ENCODE measurements at places on chromosomes 7 and 10.

DNA sequence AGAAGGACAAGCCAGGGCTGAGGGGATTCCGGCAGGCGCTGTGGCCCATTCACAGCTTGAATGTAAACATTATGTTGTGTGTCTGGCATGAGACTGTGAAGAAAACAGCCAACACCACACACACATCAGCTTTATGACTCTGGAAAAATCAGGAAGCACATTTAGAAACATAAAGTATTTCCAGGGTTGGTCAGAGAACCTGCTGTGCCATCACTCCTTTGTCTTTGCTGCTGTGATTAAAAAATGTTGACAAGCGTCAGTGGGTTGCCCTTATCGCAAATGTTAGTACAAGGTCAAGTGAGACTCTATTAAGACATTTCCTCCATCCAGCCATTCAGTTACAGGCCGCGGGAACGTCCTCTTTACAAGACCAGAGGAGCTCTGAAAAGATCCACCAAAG is 95.4 kb downstream of the TAX1BP1 start:
- no peak for DNase-seq

DNA sequence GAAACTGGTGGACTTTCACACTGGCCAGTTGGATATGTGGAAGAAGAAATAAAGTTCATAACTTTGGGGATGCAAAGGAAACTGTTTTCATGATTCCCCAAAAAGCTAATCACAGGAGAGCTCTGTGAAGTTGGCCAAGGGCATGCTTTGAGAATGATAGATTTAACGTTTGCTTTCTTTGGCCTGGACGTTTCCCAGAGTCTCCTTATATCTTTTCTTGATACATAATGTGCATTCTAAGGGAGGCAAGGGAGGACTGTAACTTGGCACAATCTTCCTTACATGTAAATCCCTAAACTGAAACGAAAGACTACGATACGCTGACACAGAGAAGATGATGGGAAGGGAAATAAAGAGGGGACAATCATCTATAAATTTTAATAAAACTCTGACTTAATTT is 176.5 kb upstream of the INHBA start:
- no peak for DNase-seq

DNA sequence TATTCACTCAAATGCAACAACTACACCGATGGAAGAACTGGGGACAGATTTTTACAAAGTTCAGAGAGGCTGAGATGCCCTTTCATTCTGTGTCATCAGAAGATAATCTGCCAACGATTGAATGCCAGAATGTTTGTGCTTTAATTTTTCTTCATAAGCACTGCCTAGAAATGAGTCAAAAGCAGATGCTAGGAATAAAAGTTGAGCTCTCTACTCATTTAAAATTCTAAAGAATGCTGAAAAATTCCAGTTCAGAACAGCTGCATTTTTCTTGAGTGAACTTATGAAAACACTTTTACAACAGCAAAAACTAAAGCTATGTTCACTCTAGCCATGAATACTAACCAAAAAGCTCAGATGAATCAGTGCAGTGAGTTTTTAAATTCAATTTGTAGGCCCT is 22.3 kb upstream of the FAM133B start:
- no peak for DNase-seq

- no peak for DNase-seq
Observed at GRCh38 chr10:3790272-3790671, 5.3 kb upstream of the KLF6 start.

DNA sequence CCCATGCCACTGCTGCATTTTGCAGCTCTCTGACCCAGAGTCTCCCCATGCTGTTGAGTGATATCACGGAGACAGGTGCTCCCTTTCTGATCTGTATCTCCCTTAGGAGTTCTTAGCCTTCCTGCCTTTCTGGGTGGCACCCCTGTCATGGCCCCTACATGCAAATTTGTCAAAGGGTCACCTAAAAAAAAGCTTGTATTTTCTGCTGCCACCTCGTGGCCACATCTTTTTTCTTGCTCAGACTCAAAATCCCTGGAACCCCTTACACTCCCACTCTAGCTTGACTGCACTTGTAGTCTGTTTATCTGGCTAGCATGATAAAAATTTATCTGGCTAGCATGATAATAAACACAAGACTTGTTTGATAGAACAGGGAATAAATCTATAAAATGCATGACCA is 809.1 kb downstream of the SORCS1 start:
- DNase-seq, result no peak

Data from GM10248 (cell line).